ENCODE measurements at places on chromosomes 12 and 14.

DNA sequence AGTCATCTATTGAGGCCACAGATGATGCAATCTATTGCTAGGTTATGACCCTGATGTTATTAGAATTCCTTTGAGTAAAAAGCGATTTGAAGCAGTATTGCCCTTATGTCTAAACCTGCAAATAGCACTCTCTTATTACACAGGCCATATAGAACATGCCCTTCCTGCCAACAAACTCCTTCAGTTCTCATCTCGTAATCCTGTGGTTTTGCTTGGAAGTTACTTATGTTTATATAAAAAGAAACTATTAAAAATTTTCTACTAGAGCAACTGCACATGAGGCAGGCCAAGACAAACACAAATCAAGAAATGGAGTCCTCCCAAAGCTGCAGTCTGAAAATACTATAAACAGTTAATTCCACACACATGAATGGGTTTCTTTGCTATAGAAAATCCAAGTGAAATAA lies 1200.2 kb downstream of the LRFN5 start:
- DNase-seq, result no peak

DNA sequence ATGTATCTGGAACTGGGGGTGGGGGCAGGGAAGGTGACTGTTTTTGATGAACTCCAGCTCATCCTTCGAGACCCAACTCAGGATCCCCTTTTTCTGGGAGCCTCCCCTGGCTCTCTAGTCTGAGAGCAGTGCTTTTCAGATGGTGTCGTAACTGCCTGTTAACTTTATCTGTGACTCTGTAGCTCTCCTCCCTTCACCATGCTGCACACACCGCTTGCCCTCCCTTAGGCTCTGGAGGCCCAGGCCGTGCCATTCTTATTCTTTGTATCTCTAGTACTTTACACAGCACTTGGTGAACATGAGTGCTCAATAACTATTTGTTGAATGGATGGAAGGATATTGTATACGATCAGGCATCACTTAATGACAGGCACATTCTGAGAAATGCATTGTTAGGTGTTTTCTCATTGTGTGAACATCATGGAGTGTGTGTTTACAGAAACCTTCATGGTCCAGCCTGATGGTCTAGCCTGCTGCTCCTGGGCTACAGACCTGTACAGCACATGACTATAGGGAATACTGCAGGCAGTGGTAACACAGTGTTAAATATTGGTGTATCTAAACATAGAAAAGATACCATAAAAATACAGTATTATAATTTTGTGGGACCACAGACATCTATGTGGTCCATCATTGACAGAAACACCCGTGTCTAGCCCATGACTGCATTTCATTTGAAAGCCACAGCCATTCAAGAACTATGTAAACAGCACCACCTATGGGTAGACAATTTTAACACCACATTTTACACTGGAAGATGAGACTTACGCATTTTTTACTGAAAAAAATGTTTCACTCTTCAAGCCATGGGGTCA lies 91.8 kb downstream of the EML1 start:
- DNase-seq, result no peak

DNA sequence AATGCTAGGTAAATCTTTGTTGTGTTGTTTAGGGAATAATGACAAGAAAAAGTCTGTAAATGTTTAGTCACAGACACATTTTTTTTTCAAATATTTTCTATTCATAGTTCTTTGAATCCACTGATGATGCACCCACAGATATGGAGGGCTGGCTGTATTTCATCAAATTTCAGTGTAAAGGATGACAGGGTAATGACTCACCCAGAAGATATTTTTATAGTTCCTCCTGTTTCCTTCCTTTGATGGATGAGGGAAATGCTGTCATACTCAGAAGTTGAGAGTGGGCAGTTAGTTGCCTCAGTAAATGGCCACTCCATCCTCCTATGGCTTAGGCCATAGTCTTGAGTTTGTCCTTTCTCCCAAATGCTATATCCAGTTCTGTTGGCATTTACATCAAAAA lies 76.9 kb upstream of the REP15 start:
- no peak for DNase-seq

- no peak for DNase-seq
Observed at GRCh38 chr12:1972856-1973317, 31.4 kb downstream of the DCP1B start.

- DNase-seq, result no peak
Observed at GRCh38 chr12:24088751-24089509, 139.5 kb upstream of the SOX5 start.
